ENCODE measurements at places on chromosomes 3 and 15. TPM values are rescaled to one million over a fixed set of nuclear protein-coding genes. Genes with fewer than 3 reads are reported as not detected.

DNA sequence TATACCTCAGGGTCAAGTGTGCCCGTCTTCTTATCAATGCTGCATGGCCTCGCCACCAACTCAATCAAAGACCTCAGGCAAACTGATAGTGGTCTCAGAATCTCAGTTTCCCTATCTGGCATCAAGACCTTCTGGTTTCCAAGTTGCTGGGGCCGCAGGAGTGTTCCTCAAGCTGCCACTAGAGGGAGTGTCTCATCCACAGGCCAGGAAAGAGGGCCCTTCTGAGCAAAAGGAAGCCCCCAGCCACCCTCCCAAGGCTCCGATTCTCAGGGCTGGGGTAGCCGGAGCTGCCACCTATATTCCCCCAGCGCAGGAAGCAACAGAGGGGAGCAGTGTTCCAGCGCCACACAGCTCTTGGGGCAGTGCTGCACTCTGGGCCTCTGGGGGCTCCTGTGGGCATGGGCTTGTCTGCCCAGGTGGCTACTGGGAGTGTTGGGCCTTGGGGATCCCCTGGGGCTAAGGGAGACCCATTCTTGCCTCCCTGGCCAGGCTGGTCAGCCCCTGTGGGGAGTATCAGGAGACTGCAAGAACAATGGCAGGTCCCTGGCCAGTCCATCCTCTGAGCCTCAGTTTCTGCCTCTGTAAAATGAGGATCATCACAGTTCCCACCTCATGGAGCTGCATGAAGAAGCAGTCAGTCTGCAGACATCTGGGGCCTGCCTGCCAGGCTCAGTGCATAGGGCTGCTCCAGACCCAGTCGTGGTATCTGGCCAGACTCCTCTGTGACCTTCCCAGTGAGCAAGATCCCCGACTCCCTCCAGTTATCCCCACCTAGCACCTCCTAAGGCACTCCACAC lies 23.4 kb upstream of the SEC13 start:
- DNase-seq: peak; percentile 23

DNA sequence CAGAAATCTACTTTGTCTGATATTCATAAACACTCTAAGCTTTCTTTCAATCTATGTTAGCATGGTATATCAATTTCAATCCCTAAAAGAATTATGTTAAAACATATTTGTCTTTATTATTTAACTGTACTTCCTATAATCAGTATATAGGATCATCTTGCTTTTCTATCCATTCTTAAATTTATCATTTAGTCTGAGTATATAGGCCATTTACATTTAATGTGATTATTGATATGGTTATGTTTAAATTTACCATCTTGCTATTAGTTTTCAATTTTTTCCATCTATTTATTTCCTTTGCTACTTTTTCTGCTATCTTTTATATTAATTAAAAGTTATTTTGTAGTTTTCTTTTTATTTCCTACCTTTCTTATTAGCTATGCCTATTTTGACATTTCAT lies 174.8 kb upstream of the MBNL1 start:
- DNase-seq: no peak

- peak; percentile 14 for DNase-seq
Observed at GRCh38 chr15:40538976-40539375, 25.9 kb downstream of the CCDC32 start.

- no peak for DNase-seq
Observed at GRCh38 chr3:16190704-16191103, 16.2 kb downstream of the GALNT15 start.

GRCh38 chr15:51243774-51244173 lies 94.6 kb downstream of the CYP19A1 start:
- no peak for DNase-seq

- DNase-seq: no peak
Observed at GRCh38 chr3:133041524-133041829, 3.3 kb downstream of the TMEM108 start.

- peak; percentile 59 for DNase-seq
Observed at GRCh38 chr3:158768361-158768787, 33.5 kb upstream of the MFSD1 start.

DNA sequence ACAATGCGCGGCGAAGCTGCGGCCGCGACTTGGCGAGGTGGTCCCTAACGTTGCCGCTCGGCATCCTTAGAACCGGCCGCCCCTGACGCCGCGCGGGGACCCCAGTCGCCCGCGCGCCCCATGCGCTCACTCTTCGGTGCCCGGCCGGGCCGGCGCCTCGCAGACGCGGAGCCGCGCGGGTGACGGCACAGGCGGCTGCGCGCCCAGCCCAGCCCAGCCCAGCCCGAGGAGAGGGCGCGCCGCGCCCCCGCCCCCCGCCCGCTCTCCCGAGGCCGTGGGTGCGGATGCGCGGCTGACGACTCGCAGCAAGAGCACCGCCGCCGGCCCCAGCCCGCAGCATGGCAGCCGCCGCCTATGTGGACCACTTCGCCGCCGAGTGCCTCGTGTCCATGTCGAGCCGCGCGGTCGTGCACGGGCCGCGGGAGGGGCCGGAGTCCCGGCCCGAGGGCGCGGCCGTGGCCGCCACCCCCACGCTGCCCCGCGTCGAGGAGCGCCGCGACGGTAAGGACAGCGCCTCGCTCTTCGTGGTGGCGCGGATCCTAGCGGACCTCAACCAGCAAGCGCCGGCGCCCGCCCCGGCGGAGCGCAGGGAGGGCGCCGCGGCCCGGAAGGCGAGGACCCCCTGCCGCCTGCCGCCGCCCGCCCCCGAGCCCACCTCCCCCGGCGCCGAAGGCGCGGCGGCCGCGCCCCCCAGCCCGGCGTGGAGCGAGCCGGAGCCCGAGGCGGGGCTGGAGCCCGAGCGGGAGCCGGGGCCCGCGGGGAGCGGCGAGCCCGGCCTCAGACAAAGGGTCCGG lies 437 bp downstream of the KLF13 start:
- DNase-seq: no peak

- DNase-seq: no peak
Observed at GRCh38 chr3:57157545-57157944, 7.6 kb downstream of the IL17RD start.

- no peak for DNase-seq
Observed at GRCh38 chr3:16904423-16905417, 20.0 kb downstream of the PLCL2 start.

The CNTN4 gene
- 40.0 TPM for total RNA-seq

The FILIP1L gene
- total RNA-seq: 189 TPM

The SH2D7 gene
- 0.24 TPM for total RNA-seq

The RLBP1 gene
- not detected for total RNA-seq

The TRH gene
- total RNA-seq: not detected

The C3orf80 gene
- 2.6 TPM for total RNA-seq
